ENCODE measurements at places on chromosomes 3 and 15.

DNA sequence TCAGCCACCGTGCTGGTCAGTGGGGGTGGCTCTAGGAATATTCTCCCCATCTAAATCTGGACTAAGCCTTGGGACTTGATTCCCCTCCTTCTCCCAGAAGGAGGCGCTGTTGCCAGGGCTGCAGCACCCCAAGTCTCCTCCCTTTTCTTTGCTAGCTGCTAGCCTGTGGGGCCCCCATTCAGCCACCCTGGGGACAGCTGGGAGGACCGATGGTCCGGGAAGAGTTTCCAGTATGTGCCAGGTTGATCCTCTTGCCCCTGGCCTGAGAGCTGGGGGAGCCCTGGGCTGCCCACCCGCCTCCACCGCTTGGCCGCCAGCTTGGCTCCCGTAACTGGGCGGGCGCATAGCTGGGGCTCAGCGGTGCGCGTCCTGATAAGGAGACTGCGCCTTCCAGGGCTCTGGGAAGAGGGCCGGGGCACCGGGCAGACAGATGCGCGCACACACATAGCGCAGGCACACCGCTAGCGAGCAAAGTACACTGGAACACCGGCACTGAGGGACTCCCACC, 4.2 kb downstream of the SMAD6 start:
- DNase-seq = no peak

GRCh38 chr3:51968883-51969678, 1.8 kb upstream of the PCBP4 start:
- DNase-seq = no peak

DNA sequence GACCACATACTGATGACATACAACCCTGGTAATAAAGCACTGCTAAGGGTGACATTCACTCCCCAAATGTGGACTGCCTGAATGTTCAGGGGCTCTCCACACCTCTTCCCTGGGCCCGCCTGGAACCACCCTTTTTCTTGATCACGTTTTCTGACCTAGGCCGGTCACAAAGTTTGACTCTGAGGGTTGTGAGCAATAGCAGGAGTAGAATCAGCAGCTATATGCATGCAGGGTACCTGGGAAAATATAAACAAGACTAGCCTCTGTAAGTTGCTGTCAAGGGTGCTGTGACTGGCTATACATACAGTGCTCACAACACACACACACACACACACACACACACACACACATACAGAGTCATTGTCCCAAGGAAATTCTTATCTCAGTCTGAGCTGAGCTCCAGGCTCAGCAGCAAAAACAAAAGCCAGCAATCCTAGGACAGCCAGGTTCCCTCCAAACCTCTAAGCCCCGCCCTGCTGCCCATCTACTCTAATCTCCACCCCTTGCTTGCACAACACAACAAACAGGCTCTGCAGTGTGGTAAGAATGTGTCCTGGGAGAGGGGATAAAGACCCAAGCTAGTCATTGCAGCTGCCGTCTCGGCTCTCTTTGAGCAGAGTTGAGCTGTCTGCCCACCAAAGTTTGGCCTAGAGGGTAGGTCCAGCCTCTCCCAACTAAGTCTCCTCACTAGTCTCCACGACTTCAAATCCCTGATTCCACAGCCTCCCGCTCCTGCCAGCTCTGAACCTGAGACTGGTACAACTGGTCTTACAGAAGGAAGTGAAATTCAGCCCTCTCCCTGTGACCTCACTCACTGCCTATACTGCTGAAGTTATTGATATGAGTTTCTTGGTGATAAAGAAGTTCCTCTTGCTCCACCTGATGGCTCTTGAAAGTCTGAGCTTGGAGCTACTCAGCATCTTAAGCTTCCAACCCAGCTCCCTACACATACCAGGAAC, 2.2 kb downstream of the BMF start:
- no peak for DNase-seq

- DNase-seq = no peak
These were observed 83.4 kb downstream of the ATP1B3 start for GRCh38 chr3:141959589-141960554.

DNA sequence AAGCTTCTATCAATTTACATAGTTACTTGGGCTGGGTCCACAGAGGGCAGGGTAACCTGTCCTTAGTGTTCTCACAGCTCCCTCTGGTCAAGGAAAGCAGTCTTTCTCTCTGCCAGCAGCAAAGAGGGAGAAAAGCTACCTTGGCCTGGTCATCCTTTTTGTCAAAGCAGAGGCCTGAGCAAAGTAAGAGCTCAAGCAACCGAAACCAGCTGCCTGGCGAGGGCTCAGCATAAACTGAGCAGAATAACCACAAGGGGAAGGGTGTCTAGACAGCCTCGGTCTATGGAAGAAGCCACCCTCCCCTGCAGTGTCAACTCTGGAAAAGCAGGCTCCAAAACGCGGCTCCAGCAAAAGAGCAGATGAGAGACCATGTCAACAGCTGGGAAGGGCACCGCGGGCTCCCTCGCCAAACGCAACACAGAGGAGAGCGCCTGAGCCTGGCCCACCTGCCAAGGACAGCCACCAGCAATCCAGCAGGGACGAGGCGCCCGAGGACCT, 17.4 kb downstream of the LRIG1 start:
- DNase-seq = no peak
